ENCODE measurements at places on chromosomes 12 and 14. TPM values are rescaled to one million over a fixed set of nuclear protein-coding genes. Genes with fewer than 3 reads are reported as not detected.

DNA sequence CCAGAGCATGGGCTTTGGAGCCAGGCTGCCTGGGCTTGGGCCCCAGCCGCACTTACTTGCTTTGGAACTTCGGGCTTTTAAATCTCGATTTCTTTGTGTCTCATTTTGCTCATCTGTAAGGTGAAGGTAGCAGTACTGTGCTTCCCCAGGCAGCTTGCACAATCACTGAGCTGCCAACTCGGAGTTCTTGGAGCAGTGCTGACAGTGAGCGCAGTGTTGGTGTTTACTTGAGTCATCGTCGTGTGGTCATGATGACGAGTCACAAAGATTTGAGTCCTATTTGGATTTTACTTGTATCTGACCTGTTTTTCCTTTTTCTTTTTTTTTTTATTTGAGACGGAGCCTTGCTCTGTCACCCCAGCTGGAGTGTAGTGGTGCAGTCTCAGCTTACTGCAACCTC is 31.3 kb upstream of the ATF1 start:
- H3K4me3 ChIP-seq, result no peak overlapping the region
- no peak for DNase-seq
- H3K27ac ChIP-seq, result no peak overlapping the region

DNA sequence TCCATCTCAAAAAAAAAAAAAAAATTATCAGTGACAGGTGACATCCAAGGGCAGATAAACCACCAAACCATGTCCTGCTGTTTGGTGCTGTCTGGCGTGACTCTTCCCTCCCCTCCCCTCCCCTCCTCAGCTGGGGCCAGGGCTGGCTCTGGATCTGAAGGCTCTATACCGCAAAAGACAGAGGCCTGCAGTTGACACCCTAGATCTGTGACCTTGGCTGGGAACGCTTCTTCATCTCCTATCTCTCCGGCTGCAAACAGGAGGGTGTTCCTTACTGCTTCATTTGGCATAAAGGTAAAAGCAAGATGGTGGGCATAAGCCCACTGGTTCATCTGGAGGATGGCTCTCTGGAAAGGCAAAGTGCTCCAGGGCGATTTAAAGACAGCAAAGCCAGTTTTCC is 126.8 kb upstream of the PRMT8 start:
- H3K27ac ChIP-seq, result no peak overlapping the region
- DNase-seq, result no peak
- H3K4me1 ChIP-seq, result peaks cover 19% of the 10 kb centered on the region
- no peak overlapping the region for H3K4me3 ChIP-seq
- H3K36me3 ChIP-seq, result no peaks in the 10 kb centered on the region

The NFATC4 gene
- total RNA-seq, result 79.1 TPM

The OR4E2 gene
- not detected for total RNA-seq

DNA sequence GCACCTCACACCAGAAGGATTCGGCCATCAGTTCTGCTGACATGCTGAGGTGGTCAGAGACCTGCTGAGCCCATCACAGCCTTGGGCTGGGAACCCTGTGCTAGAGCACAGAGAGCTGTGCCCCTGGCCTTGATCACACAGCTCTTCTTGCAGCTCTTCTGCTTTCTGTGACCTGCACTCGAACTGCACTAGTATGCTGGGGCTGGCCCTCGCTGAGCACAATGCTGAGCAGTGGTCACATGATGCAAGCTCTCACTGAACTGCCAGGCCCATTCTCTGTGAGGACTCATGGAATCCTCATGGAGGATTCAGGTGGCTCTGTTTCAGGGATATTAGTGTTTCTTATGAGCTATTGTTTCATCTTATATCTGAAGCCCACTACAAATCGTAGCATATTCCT is 22.5 kb downstream of the FBXO21 start:
- no peak overlapping the region for H3K27ac ChIP-seq
- DNase-seq, result no peak
- no peak overlapping the region for H3K4me3 ChIP-seq
- no peaks in the 10 kb centered on the region for H3K27me3 ChIP-seq
- no peaks in the 10 kb centered on the region for H3K4me1 ChIP-seq

Measured in tibial nerve (tissue), 4 donors.